ENCODE measurements at places on chromosomes 4 and X.

- no peak for DNase-seq
These were observed 84.0 kb upstream of the HPF1 start for GRCh38 chr4:169841776-169842175.

DNA sequence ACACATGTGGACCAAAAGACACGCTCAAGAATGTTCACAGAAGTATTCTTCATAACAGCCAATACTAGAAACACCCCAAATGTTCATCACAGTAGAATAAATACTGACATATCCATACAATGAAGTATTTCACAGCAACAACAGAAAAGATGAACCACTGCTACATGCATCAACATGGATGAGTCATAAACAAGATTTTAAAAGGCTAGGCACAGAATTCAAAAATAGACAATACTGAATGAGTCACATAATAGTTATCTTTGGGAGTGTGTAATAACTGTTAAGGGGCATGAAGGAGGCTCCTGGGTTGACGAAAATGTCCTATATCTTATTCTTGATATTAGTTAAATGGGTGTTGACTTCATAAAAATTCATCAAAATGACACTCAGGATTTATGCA lies 43.5 kb downstream of the CLOCK start:
- no peak for DNase-seq

GRCh38 chrX:48918301-48918642 lies 552 bp downstream of the PIM2 start:
- DNase-seq, result no peak

DNA sequence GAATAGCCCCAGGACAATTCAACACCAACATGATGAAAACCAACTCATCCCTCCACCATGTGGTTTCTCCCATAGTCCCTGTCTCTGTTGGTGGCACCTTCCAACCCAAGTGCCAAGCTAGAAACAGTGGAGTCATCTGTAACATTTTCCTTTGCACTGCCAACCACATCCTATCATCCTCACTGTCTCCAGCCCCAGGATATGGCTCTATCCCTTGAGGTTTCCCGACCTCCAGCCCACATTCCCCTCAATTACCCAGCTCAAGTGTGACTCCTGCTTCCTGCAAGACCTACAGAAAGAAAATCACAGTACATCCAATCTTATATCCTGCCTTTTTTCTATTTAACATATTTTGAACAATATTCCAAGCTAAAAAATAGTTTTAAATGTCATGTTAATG lies 24.2 kb downstream of the PNMA6F start:
- DNase-seq, result no peak

GRCh38 chr4:68369142-68369805 lies 19.4 kb upstream of the YTHDC1 start:
- no peak for DNase-seq

DNA sequence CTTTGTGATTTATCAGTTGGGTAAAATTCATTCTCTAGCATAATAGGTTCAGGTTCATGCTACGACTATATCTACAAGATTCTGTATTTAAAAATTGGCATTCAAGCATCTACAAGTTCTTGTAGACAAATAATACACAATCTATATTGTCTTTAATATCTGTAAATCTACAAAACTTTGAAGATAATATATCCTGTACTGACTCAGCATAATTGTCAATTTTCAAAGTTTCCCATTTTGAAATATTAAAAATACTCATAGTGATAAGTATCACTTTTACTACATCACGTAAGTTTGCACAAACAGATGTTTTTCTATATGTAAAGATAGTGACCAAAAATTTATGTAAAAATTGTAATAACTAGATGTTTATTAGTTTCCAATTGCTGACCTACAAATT lies 360.6 kb downstream of the FSTL5 start:
- DNase-seq, result no peak

Measured in left ventricle myocardium superior (tissue), 1 donor.